ENCODE measurements at places on chromosomes 12 and 14.

- DNase-seq: no peak
These were observed 22.5 kb upstream of the MANSC4 start for GRCh38 chr12:27802511-27802910.

DNA sequence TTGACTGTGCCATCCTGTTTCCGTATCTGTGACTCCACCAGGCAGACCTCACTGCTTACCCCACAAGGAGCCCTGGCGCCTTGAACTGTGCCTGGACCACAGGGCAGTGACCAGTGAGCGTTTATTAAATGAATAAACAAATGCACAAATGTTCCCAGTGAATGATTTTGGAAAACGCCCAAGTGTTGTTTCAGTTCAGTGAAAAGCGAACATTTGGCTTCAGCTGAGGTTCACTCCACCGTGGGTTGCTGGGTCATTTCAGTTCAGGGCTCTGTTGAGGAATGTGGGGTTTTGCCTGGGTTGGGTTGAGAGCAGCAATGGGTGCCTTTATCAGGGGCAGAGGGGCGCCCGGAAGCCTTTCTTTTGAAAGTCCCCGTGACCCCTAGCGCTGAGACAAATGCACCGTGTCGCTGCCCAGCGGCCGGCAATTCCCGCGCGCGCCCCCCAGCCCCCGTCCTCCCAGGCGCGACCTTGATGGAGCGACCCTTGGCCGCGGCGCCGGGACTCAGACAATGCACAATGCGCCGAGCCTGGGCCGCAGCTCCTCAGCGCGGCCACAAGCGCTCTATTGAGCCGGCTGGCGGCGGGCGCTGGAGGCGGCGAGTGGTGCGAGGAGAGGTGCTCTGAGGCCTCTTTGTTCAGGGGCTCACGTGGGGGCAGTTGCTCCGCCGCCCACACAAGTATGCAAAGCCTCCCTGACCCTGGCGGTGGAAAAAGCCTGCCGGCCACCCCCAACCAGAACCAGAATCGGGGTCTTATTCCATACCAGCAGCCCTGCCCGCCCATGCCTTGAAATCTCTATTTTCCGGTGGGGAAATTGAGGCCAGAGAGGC is 40.5 kb upstream of the CLMN start:
- DNase-seq: no peak

GRCh38 chr12:7749442-7749841 is 2.3 kb upstream of the CLEC4C start:
- DNase-seq: no peak

DNA sequence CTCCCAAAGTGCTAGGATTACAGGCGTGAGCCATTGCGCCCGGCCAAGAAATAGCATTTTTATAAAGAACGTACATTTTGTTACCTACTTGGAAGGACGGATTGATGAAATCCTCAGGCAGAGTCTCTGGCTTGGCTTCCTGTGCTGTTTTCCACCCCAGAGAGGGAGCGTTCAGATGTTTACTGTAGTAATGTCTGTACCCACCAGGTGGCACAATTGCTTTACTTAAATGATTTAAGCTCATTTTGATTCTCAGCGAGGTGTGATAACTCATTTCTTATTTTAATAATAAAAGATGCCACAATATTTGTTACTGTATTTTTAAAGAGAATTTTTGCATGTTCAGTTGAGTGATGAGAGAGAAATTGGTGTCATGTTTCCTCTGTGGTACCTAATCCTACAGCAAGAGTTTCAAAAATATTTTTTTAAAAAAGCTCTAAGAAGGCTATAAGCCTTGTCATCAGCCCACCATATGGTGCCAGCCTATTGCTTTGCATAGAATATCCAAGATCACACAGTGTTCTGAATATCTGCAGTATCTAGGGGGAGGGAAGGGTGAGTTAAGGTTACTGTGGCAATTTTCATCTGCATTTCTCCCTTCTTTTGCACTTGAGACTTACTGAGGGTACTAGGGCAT is 82.6 kb upstream of the TRAF3 start:
- no peak for DNase-seq

- DNase-seq: no peak
These were observed 336.1 kb downstream of the BCL11B start for GRCh38 chr14:98935921-98936320.

DNA sequence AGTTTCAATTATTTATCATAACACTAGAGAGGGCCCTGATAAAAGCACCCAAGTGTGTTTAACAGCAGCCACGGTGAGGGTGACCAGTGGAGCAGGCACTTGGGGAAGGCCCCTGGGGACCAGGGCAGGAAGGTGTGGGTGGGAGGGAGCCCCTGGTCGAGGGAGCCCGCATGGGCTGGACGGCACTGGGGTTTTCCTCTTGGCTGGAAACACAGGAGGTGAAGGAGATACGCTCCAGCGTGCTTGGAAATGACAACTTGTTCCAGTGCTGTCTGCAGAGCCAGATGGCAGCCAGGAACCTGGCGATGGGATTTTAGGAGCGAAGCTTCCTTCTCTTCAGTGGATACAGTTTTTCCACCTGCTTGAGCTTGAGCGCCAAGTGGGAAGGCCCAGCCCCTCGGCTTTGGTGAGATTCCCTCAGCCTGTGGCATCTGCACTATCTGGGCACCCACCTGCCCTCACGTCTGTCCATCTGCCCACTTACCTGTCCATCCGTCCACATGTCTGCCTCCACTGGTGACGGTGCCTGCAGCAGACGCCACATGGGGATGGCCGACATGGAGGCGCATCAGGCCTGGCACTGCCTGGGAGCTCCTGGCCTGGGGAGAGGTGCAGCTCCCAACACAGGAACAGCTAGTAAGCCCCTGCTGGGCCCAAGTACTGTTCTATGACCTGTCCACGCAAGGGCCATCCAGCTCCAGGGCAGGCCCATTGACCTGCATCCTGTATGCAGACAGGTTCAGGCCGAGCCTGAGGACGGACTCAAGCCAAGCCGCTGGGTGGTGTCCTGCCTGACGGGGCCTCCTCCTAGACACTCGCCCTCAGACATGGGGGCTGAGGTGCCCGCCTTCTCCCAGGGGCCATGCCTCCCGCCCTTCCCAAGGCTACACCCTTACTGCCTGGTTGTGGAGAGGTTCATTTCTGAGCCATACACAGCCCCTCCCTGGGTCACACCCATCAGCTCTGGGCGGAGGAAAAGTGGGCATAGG is 192.2 kb upstream of the C14orf180 start:
- DNase-seq: no peak

Measured in NCI-H1436 treated with DMSO at 0.1 percent for 48 hours (cell line).